ENCODE measurements at places on chromosomes 6 and 20. TPM values are rescaled to one million over a fixed set of nuclear protein-coding genes. Genes with fewer than 3 reads are reported as not detected.

The PRIM2 gene
- total RNA-seq: 3.2 TPM

The RAB23 gene
- 10.9 TPM for total RNA-seq

The PDYN gene
- total RNA-seq: not detected

The MOCS1 gene
- 28.6 TPM for total RNA-seq

The GJA10 gene
- not detected for total RNA-seq

The DDX39B gene
- 179 TPM for total RNA-seq

DNA sequence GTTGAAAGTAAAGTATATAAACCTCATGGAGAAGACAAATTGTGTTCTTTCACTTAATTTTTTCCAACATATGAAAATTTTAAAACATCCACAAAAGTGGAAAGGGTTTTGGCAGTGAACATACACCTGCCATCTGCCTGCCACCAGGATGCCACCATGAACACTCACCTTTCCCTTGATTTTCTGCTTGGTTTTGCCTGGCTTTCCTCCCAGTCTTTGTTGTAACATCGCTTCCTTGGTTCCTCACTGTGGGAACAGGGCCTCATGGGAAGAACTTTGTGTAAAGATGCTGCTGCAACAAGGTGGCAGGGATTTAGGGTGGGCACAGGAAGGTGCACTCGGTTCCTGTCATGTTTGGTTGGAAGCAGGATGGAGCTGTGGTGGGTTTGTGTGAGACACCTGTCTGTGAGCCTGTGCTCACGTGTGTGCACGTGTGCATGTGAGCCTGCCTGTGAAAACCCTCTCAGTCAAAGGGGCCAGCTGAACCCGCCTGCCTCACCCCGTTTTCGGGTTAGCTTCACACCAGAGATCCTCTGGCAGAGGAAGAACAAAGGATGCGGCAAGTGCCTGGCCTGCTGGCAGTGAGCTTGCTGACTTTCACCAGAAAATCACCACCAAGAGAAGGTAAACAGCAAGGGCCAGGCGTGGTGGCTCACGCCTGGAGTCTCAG is 11.0 kb upstream of the RBM38 start:
- DNase-seq: no peak
